ENCODE measurements at places on chromosomes 7 and 10. TPM values are rescaled to one million over a fixed set of nuclear protein-coding genes. Genes with fewer than 3 reads are reported as not detected.

GRCh38 chr10:4373612-4374011 is 452.4 kb upstream of the AKR1E2 start:
- DNase-seq = no peak

Gene TMEM243
- 44.7 TPM for total RNA-seq

Gene STAG3
- total RNA-seq = 20.9 TPM

GRCh38 chr7:152913492-152913891 is 153.9 kb downstream of the ACTR3B start:
- DNase-seq = no peak

Gene SEMA3E
- total RNA-seq = not detected

GRCh38 chr7:98500764-98501163 is 99.9 kb upstream of the BAIAP2L1 start:
- no peak for DNase-seq

Gene PRR15
- not detected for total RNA-seq

DNA sequence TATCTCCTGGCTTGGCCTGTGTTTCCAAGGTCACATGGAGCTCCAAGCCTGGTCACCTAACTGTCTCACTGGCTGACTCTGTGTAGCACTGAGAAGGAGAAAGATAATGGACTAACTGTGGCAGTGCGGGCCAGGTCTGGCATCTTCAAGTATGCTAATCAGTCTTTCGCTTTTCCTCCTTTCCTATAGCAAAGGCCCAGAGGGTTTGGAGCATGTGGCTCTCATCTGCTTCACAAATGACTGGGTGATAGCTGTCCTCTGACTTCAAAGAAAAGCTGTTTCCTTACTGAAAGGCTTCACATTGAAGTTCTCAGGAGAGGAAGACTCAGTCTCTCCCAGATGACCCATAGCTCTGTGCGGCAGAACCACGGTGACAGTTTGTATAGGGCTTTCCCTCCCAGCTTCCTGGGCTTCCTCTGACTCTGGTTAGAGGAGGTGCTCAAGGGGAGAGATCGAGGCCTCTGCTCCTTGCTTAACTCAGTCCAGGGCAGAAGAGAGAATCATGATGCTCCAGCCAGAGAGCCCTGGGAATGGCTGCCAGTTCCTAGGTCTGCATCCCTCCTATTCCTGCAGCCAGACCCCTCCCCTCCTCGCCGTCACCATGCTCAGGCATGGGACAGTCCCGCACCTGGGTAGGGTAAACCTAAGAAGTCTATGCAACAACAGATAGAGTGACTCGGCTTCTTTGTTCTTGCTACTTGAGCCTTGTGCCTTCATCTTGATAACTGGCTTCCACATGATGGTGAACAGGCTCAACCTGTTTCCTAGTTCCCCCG is 72.3 kb downstream of the CCDC71L start:
- DNase-seq = no peak

DNA sequence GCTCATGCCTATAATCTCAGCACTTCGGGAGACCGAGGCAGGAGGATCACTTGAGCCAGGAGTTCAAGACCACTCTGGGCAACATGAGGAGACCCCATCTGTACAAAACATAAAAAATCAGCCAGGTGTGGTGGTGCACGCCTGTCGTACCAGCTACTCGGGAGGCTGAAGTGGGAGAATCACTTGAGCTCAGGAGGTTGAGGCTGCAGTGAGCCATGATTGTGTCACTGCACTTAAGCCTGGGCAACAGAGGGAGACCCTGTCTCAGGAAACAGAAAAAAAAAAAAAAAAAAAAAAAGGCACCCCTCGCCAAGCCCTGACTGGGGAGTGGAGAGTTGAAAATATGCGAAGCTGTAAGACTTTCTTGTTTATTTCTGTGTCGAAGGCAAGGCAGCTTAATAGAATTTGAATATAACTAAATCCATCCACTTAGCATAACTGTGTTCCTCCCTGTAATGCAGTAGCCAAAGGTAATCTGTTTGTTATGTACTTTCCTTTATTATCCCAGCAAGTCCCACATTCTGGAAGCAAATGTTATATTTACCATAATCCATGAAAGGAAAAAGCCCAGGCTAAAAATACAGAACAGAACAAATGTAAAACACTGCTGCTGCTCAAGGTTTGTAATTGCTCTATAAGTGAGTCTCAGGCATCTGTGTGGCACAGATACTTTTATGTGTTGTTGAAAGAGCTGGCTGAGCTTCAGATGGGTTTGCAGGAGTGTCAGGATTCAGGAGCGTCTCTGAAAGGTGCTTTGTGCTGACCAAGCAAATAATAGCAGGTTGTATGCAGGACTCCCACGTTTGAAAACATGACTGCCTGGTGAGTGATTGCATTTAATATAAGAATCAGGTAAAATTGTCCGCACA is 127.2 kb downstream of the CELF2 start:
- no peak for DNase-seq

- no peak for DNase-seq
Observed at GRCh38 chr7:17152721-17153120, 145.7 kb upstream of the AHR start.

GRCh38 chr7:39042670-39043069 is 65.0 kb downstream of the POU6F2 start:
- DNase-seq = no peak

Gene AQP1
- total RNA-seq = 0.36 TPM

- DNase-seq = no peak
Observed at GRCh38 chr7:136074843-136075242, 97.7 kb upstream of the MTPN start.

DNA sequence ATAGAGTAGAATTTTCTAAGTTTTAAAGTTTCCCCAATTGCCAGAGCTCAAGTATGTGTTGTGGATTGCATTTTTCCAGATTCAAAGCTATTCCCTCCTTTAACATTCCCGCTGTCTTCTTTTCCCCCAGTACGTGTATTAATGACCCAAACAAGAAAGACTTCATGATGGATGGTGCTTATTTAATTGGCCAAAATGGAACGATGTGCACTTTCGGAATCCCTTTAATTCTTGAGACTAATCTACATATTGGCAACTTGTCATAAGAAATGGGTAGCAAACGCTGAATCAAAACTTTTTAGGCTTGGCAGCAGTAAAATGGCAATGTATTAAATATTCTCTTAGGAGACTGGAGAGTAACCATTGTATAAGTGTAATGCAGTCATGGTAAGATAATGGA is 753.2 kb downstream of the LRMDA start:
- no peak for DNase-seq

Gene MEOX2
- total RNA-seq = not detected

Gene ATG9B
- total RNA-seq = 4.6 TPM

- DNase-seq = peak; percentile 32
Observed at GRCh38 chr10:7186387-7187018, 224.3 kb downstream of the SFMBT2 start.

DNA sequence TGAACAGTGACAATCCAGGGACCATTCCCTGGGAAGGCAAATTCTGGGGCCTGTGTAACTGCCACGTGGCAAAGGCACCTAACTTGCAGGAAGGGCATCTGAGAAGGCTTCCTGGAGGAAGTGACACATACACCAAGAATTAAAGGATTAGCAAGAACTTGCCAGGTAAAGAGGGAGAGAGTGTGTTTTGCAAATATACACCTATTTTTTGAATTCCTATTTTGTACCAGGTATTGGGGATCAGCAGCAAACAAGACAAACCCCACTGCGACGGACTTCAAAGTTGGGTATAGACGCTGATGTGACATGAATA is 206.5 kb upstream of the ZMIZ1 start:
- DNase-seq = no peak

DNA sequence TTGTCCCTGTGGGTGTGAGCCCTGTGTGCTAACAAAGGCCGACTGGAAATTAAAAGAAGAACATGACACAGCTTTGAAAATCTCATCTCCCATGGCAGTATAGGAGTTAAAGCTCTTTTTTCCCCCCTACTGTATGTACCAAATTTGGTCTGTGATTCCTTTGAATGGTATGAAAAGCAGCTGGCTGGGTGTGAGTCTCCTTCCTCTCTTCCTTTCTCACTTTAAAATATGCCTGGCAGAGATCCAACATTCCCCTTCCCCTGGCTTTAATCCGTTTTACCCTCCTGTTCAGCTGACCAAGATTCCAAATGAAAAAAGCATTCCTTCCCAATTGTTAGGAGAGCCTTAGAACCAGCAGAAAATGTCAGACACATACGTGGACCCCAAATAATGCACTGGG is 225.0 kb upstream of the CELF2 start:
- DNase-seq = no peak

Gene RHOBTB1
- not detected for total RNA-seq

DNA sequence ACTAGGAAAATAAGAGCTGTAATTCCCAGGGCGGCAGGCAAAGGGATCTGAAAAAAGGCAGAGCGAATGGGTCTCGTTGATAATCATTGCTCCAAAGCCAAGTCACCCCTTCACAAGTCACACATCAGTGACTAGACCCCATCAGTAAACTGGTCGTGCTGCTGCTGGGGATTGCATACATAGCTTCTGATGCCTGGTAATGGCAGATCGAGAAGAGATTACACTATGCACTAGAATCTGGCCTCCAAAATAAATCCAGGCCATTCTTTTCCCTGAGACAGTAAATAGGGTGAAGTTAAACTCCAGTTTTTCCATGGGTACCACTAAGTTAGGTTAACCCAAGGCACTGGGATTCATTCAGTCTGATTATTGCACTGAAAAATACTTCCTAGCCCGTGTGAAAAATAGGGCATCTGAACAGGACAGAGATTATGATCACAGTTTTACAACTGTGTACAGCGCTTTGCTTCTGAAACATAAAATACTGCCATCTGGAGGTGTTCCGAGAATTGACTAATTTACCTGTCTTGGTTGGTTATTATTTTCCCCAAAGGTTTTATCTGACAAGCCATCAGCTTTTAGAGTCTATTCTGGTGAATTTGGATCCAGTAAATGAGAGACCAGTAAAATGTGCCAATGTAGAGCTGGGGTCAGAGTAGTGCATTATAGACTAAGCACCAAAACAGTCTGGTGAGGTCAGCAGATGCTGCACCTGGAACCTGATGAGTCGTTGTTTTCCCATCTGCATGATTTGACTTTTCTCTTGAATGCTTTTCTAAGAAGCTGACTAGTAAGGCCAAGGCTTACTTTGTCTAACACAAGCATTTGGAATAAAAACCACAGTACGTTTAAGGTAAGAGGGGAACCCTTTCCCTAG is 82.9 kb upstream of the AFAP1L2 start:
- peak; percentile 63 for DNase-seq

DNA sequence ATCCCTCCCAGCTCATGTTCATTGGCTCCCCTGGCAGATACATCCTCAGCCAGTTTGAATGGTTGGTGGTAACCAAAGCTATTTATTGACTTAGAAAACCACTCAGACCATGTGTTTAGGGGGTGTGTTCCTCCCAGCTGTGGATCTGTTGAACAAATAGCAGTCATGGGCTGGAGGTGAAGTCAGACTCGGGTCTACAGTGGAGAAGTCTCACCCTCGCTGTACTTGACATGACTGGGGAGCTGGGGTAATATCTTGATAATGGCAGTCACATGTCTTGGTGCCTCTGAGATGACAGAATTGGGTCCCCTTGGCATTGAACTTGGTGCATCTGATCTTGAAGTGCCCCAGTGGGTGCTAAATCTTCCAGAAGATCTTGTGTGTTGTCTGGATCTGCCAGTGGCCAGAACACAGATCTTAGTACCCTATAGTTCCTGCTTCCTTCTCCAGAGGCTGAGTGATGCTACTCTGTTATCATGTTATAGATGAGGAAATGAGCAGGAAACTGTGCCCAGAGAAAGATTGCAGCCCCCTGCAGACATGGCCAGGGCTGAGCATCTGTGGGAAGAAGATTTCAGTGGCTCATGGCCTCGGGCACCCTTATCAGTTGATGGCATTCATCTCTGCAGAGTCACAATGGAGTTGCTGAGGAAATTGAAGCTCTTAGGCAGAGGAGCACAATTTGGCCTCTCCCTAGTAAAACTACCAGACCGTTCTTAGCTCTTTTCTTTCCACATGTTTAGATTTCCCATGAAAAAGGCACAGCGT is 50.4 kb downstream of the ADRA2A start:
- DNase-seq = no peak

DNA sequence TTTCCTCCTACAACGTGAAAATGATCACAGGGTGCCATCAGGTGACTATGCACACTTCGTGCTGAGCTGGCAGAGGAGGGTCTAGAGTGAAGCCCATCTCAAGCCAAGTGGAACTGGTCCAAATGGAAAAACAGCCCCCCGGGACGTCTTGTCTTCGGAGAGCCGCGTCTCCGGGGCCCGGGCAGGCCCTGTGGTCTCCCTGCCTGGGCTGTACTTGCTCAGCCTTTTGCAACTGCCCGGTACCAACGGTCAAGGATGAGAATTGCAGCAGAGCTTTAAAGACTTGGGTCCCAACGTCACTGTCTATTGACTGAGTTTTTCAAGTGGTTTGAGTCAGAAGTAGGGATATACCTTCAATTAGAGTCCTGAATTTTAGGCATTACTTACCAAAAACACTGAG is 315.5 kb downstream of the PTPRN2 start:
- no peak for DNase-seq

Gene LRRC4
- total RNA-seq = 0.74 TPM

Gene FGFR2
- 0.19 TPM for total RNA-seq

DNA sequence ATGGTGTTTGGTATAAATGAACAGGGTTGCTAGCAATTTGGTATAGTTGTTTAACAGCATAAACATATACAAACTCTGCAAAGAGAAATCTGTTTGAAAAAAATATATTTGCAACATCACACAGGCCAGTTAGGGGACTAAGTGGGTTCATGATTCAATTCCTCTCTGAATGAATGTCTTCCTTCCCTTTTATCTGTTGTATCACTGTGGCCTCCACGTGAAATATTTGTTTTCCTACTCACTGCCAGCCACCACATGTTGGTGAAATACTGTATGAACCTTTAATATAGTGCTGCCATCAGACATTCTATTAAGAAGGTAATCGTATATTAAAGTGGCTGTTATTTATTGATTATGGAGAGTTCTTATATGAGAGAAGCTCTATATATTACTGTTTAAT is 157.0 kb downstream of the ARID5B start:
- DNase-seq = no peak

GRCh38 chr7:33495207-33495606 is 365.8 kb downstream of the BBS9 start:
- no peak for DNase-seq

GRCh38 chr10:44647877-44648542 is 263.1 kb upstream of the CXCL12 start:
- no peak for DNase-seq

GRCh38 chr7:34487391-34488115 is 170.5 kb upstream of the NPSR1 start:
- no peak for DNase-seq

GRCh38 chr10:73485320-73485719 is 10.5 kb downstream of the PPP3CB start:
- no peak for DNase-seq

- no peak for DNase-seq
Observed at GRCh38 chr10:94223702-94224370, 138.9 kb downstream of the NOC3L start.

DNA sequence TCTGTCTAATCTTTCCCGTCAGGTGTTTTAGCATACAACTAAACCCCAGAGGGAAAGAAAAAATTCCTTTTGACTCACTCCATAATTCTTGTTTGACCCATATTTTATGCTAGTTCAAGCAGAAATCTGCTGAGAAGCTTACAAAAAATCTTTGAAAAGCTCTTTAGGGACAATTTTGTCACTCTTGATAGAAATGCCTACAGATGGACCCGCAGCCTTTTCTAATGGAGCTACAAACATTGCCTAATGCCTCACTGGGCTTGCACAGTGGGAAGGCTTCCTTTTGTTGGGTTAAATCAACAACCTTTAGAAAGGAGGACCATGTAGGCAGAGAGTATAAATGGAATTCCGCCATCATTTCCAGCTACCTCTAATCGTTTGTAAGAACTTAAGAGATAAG is 344.5 kb downstream of the PCLO start:
- no peak for DNase-seq

- no peak for DNase-seq
Observed at GRCh38 chr7:156419782-156420181, 220.8 kb upstream of the RNF32 start.

- DNase-seq = peak; percentile 24
Observed at GRCh38 chr10:70272925-70273316, 10.9 kb downstream of the NPFFR1 start.
